ENCODE measurements at places on chromosomes 16 and 17.

DNA sequence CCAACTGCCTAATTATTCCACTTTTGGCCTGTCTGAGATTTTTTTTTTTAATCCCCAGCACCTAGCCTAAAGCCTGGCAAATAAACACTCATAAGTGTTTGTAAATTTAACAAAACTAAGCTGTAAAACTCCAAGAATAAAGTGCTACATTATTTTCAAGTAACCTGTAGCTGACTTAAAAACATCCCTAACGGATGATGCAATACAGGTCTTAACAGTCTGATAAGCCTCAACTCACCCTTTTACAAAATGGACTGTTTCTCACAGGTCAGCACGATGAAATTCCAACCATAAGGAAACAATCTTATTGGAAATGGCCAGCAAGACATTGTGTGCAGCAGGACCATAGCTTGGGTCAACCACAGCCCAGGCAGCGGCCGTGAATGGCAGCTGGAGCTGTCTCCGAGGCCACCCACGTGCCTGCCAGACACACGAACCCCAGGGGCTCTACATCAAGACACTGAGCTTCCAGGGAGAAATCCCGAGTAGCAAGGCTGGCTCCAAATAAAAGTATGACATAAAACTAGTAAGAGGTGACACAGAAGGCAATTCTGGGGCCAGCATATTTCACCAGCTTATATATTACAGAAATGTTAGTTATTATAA, 58.9 kb downstream of the NDEL1 start:
- DNase-seq: no peak

- DNase-seq: no peak
These were observed 275.1 kb upstream of the HSBP1 start for GRCh38 chr16:83532634-83533033.

DNA sequence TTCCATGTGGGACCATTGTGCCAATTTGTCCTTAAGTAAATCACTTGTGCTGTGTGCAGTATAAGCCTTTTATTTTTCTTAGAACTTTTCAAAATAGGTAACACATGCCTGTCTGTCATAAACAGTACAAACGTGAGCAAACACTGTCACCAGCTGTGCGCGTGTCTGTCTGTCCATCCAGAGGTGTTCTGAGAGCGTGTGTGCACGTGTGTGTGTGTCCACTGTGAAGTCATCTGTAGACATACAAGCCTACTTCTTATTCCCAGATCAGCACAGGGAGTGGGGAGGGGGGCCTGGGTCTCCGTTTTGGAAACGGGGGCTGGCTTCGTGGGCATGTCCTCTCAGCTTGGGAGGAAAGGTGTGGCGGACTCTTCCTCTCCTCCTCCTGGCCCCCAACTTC, 9.4 kb downstream of the TMEM235 start:
- DNase-seq: no peak

GRCh38 chr17:7611635-7612293, 2.9 kb downstream of the FXR2 start:
- DNase-seq: no peak

DNA sequence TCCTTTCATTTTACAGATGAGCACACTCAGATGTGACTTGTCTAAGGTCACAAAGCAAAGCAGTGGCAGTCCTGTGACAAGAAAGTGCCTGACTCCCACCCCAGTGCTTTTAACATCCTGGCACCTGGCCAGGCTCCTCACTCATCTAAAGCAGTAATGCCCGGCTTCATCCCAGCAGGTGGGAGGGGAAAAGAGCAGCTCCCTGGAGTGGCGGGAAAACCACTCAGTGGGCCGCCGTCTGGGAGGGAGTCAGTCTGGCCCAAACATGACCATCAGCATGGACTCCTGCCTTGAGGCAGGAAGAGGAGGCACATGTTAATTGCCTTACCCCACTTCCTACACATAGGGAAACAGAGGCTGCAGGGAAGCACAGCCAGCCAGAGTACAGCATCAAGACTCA, 2.6 kb downstream of the PCGF2 start:
- no peak for DNase-seq

DNA sequence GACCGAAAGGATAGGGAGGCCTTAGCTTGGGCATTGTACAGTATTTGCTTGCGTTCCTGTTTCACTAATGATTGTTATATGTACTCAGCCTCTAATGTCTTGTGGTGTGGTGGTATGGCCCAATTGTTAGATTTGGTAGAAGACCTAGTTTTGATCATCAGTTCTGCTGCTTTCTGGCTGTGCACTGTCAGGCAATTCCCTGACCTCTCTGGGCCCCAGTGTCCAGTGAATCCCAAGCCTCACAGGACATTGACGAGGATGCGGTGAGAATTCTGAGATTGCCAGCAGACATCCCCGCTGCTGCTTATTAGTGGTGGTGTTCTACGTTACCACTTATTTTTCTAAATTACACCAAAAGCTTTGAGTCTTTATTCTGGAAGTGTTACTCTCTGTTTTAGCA, 195.2 kb downstream of the SNX29 start:
- no peak for DNase-seq

DNA sequence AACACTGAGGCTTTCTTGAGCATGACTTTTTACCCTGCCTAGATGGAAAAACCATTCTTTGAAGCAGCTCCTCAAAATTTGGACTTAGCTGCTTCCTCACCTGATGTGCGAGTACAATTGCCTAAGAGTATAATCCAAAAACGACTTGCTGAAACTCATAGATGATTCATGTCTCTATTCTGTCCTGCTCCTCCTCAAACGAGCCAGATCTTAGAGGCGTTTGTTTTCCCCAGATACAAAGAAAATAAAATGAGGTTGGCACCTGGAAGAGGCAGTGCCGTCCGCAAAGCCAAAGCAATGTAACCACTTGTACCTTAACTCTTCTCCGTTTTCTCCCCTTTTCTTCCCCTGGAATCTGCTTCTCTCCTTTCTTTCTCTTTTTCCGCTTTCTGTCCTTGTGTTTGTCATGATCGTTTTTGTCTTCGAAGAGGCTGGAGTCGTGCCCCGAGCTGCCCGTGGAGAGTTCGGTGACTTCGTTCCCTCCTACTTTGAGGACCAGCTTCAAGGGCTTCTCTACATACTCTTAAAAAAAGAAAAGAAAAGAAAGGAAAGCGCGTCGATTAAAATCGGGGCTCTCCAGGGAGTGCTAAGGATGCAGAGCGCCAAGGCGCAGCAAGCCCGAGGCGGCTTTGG, 895 bp downstream of the BRD7 start:
- DNase-seq: no peak
